ENCODE measurements at places on chromosomes 11 and 22.

GRCh38 chr11:102914238-102915043, 39.7 kb upstream of the MMP12 start:
- peak; percentile 68 for DNase-seq

DNA sequence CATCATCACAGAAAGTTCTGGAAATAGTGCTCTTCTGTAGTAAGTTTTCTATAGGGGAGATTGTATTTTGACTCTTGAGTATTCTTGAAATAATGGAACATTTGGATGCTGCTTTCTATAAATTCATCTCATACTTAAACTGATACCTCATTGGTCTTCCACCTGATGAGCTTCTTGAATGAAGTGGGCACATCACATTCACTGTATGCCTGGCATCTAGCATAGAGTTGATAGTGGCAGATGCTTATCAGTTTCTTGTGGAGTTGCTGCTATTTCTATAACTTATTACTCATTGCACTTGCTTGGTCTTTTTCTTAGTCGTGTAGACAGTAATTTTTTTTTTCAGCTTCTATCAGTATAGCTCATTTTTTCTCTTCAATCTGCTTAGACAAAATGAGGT, 5.4 kb downstream of the ATXN10 start:
- DNase-seq: no peak

DNA sequence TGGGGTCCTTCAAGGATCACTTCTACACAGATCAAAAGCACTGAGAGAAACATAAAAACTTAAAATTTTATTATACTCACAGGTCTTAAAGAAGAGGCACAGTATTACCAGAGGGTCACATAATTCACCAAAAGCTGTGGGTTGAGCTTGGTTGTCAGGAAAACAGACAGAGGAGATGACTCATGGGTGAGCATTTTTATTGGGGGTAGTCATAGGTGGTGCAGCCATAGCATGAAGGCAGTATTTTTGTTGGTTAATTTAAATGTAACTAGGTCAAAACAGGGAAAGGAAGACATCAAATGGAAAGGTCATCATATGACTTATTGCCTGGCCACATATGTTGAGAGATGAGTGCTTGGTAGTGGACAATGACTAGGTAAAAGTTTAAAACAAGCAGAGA, 24.2 kb downstream of the OR5B17 start:
- DNase-seq: peak; percentile 86

DNA sequence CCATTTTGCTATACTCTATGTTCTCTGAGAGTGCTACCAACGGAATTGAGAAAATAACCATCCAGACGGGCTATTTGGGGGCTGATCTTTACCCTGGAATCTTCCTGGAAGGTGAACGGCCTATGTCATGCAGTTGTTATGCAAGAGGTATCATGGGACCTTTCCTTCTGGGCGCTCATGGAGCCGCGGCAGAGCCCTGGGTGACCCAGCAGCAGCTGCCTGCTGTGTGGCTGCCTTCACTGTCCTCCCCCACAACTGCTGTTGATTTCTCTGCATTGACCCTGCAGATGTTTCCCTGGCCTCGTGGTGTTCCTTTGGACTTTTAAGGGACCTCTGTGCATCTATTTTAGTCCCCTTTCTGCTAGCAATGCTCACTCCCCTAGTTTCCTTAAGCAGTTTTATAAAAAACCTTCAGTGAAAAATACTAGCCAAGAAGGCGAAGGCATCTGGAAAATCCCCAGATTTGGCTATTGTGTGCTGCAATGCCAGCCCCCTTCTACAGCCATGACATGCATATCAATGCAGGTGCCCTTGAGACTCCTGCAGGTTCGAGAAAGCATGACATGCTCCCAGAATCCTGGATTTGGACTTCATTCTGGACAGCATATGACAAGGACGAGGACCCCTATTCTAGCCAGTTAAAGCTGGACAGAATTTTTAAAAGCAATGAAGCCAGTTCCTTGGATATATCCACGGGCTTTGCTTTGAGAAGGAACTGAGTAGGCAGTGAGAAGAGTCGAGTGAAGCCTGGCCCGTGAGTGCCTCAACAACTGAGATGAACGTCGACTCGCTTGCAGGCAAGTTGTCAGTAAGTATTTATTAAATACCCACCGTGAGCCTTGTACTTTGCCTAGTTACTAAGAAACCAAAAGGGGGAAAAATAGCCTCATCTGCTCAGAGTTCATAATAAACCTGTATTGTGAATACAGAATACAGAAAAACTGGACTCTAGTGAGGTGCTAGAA, at the start of gene SLC25A18:
Gene SLC25A18 (plus strand): TSS at position 593 of the 965 bp plus-strand sequence. CDS start 16,447 bp downstream, outside the sequence.
- no peak for DNase-seq

DNA sequence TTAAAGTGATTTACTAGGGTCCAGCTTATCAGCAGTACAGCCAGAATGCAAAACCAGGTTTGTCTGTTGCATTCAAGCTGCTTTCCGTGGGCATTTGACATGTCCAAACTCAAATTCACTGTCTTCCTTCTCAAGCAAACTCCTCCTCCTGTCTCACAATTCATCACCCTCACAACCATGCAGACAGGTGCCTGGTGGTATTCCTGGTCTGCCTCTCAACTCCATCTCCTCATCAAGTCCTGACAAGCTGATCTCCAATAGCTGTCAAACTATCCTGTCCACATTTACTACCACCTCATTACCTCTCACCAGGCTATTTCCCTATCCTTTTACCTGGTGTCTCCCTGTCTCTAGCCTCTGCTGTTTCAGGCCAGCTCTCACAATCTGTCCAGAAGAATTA, 49.1 kb upstream of the LYVE1 start:
- DNase-seq: no peak

DNA sequence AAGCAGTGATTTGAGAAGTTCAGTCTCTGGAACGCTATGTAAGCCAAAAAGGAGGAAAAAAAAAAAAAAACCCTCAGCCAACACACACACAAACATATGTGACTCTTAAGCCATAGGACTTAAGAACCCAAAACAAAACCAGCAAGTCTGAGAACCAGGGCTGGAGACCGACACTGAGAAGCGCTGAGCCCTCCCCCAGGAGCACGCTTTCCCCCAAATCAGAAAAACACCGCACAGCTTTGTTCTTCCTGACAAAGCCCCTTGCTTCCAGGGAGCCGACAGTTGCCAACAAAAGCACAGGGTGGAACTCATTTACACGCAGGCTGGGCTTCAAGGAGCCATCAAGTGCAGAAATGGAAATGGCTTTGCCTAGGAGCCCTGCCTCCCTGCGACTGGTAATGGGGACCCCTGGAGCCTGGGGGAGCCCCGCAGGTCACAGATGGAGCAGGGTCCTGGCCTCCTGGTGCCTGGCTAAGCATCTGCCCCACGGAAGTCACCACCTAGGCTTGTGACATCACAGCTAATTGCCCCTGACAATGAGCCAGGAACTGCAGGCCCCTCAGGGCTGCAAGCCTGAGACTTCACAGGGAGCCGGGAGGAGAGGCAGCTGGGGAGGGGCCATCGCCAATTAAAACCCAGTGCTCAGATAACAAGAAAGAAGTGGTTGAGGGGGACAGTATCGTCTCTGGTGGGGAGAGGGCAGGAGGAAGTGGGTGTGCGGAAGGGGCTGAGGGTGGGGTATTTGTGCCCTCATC, 66.9 kb downstream of the NFAM1 start:
- DNase-seq: peak; percentile 31

DNA sequence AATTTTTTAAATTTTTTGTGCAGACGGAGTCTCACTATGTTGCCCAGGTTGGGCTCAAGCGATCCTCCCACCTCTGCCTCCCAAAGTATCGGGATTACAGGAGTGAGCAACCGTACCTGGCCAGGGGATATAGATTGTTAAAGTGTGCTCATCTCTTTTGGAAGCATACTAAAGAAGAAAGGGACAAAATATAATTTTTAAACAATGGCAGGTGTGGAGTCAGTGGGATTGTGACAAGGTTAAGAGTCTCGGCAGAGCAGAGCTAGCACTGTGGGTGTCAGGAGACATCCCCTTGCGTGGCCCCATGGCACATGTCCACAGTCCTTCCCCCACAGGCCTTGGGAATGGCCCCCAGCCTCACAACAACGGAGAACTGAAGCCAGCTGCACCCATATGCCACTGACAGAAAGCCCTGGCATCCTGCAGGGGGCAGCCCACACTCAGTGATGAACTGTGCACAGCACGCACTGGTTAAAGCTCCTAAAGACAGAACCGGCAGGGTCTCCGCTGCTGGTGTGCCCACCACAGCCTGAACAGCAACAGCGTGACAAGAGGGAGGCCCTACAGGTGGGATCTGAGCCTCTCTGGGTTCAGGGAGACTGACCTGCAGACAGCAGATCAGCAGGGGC, 29.9 kb downstream of the SERPIND1 start:
- DNase-seq: peak; percentile 42

- DNase-seq: no peak
Observed at GRCh38 chr11:119624102-119624615, 104.8 kb downstream of the NECTIN1 start.

DNA sequence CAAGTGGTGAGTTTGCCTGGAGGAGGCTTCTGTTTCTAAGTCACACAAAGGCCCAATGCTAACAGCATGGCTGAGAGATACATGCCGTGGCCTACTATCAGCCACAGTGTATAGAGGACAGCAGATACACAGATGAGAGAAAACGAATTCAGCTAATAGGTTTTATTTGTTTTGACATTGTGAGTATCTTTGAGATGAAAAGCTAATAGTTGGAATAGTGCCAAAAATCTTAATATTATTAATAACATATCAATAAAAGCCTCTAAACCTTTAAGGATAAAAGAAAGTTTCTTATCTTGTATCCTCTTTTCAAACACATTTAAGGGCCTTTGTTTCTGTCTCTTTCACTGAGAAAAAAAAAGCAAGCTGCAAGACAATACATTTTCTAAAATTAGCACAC, 30.5 kb upstream of the OLFML1 start:
- DNase-seq: no peak

DNA sequence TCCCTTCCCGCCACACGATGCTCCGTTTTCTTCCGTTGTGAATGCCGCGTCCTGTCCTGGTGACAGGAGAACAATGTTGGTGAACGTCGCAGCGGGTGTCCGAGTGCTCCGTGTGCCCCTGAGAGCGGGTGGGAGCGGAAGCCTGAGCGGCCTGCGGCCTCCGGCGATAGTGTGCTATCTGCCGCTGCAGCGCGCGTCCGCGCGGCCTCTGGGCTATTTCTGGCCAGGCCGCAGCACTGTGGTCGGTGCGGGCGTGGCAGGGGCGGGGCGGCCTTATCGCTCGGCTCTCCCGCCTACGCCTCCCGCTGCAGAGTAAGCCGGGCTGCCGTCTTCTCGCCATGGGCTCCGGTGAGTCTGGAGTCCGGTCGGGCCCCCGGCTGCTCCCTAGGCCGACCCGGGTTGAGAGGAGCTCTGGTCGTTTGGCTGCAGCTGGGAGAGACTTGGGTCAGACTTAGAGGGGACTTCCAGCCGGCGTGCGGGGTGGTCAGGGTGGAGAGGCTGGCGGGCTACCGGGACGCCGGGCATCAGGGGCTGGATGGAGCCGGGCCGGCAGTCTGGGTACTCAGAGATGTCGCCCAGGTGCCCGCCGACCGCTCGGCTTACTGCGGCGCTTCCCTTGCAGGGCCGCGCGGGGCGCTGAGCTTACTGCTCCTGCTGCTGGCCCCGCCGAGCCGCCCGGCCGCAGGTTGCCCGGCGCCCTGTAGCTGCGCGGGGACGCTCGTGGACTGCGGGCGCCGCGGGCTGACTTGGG, at the start of gene GP1BB:
Gene GP1BB (plus strand): TSS at position 308 of the 751 bp plus-strand sequence. CDS start 31 bp downstream, at position 339.
- no peak for DNase-seq

- DNase-seq: no peak
Observed at GRCh38 chr11:73260127-73260457, 12.0 kb upstream of the P2RY6 start.

- peak; percentile 37 for DNase-seq
Observed at GRCh38 chr11:78952890-78953289, 378.2 kb upstream of the NARS2 start.

- DNase-seq: no peak
Observed at GRCh38 chr11:33761471-33761870, 12.8 kb downstream of the FBXO3 start.

DNA sequence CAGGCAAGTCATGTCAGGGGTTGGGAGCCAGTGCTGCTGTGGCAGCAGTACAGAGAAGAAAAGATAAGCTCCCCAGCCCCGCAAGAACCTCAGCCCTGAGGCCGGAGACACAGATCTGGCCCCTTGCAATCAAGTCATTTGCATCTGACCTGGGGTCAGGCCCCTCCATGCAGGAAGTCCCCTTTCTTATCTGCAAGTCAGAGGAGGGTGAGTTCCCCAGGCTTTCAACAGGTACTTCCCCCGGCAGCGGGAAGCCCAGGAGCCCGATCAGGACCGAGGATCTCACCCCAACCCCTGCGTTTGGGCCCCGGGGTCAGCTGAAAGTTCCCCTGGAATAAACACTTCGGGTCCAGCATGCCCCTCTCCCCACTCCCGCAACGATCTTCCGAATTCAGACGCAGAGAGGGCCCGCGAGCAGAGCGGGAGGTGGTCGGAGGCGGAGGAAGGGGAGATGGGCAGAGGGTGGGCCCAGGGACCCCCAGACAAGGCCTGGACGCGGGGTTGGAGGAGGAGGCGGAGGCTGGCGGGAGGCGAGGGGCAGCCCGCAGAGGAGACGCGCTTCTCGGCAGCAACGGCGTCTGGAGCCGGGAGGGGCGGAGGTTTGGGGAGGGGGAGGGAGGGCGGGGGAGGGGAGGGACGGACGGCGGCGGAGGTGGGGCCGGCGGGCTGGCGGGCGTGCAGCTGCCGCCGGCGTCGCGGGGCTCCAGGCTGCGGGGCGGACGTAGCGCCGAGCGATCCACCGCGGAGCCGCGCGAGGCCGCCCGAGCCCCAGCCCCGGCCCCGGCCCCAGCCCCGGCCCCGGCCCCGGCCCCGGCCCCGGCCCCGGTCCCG, at the start of gene TSPAN18:
Gene TSPAN18 (plus strand): TSS at position 680 of the 831 bp plus-strand sequence. CDS start 179,455 bp downstream, outside the sequence.
- peak; percentile 43 for DNase-seq

DNA sequence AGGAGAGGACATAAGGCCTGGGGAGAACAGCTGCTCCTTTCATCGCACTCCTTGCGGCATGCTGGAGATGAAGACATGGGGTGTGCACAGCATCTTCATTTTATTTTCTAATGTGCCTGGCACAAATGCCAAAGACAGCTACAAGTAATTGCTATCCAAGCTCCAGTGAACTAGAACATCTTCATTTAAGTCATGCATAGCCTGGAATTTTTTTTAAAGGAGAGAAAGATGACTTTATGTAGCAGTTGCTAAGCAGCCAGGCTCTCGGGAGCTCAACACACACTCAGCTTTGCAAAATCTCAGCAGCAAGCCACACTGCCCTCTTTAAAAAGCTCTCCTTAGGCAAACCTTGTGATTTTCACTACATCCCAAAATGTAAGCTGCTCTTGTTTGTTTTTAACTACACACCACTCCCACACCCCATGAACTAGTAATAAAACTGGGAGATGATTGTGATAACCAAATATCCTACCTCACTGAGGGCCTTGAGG, 164.5 kb upstream of the POU2AF2 start:
- DNase-seq: no peak

DNA sequence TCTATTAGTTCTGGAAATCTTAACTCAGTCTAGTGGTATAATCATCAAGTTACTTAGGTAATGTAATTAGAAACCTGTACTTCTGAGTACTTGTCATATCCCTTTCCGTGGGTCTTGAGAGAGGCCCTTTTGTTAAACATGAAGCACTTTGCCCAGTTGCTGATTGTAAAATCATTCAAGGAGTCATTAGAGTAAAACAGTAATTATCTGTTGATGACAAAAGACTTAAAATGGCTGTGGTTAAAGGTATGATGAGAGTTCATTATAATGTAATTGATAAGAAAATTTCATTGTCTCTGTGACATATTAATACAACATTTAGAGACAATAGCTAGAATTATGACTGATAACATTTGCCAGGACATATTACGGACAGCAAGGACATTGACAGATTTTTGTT, 34.3 kb downstream of the PRR5L start:
- DNase-seq: no peak

- DNase-seq: no peak
Observed at GRCh38 chr11:64987998-64988854, 8.5 kb downstream of the BATF2 start.

Measured in fibroblast of skin of scalp (primary cell).